RPMI8226 (cell line): ENCODE measurements at places on chromosomes 3 and 15.

GRCh38 chr3:192373032-192373431, 354.3 kb downstream of the FGF12 start:
- no peak for DNase-seq

DNA sequence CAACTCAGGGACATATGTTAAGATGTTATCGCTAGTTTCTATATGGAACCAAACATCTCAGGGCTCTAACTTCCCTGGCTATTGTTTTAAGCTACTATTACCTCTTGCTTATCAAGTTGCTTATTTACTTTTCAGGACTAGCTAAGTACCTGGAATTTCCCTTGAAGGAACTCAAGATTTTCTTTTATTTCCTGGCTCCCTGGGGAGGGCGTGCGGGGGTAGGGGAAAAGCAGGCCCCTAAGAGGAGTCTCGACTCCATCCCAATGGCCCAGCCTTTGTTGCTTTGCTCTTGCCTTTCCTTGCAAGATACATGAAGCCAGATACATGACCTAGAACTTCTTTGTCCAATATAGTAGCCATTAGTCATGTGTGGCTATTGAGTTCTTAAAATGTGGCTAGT, 76.9 kb upstream of the STXBP5L start:
- DNase-seq: no peak

DNA sequence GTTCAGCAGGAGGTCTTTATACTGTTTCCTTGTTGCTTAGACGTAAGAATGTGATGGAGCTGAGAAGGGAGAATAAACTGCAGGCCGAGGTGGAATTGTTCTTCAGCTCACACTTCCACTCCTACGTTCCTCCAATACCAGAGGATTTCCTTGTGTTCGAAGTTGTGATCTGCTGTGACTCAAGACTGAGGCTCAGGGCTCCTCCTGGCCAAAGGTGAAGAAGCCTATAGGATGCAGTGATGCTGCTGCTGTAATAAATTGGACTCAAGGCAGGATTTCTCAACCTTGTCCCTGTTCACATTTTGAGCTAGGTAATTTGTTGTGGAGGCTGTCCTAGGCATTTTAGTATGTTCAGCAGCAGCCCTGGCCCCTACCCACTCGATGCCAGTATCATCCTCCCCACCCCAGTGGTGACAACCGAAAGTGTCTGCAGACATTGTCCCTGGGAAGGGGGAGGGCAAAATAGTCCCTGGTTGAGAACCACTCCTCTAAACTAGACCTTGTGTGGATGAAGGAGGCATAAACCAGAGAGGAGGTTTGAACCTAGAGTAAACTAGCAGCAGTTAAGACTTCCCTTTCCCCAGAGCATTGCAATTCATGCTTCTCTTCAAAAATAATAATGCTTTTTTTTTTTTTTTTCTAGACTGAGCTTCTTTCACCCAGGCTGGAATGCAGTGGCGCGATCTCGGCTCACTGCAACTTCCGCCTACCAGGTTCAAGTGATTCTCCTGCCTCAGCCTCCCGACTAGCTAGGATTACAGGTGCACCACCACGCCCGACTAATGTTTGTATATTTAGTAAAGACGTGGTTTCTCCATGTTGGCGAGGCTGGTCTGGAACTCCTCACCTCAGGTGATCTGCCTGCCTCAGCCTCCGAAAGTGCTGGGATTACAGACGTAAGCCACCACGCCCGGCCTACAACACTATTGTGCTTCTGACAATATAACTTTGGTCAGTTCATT, 11.1 kb downstream of the RAP2B start:
- DNase-seq: no peak

GRCh38 chr3:146575636-146576035, 29.5 kb downstream of the PLSCR5 start:
- DNase-seq: no peak

DNA sequence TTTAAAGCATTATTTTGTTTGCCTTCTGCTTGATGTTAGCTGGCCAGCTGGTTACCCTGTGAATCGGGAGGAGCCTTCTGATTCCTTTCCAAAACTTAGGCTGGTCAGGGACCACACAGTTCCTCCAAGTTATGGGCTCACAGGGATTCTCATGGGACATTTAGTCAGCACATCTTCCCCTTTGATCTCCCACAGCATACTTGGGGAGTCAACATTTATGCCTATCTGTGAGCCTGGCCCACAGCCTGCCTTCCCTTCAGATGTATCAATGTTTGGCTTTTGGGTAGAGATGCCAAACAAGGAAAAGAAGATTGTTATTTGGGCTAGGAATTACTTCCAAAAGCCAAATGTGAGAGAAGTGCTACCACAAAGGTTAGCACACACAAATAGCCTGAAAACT, 32.6 kb upstream of the DCP1A start:
- no peak for DNase-seq

- DNase-seq: peak; percentile 77
Observed at GRCh38 chr3:180278583-180279188, 241.9 kb upstream of the PEX5L start.

DNA sequence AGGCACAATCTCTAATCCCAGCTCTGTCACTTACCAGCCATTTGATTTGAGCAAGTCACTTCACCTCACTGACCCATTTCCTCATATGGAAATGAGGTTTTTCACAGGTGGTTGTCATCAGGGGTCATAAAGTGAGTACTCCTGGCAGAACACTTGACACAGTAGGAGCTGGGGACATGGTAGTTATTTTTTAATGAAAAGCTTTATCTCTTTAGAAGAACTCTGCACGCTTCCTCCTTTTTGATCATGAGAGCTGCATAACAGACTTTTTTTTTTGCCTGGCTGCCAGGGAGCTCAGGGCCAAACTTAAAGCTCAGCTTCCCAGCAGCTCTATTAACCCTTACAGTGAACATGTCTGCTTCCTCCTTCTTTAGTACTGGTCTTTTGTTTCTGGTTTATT, 8.4 kb downstream of the VWA5B2 start:
- DNase-seq: no peak

- no peak for DNase-seq
Observed at GRCh38 chr15:62752657-62753517, 289.7 kb upstream of the TPM1 start.

- DNase-seq: peak; percentile 52
Observed at GRCh38 chr3:123489400-123490004, 40.6 kb upstream of the ADCY5 start.

DNA sequence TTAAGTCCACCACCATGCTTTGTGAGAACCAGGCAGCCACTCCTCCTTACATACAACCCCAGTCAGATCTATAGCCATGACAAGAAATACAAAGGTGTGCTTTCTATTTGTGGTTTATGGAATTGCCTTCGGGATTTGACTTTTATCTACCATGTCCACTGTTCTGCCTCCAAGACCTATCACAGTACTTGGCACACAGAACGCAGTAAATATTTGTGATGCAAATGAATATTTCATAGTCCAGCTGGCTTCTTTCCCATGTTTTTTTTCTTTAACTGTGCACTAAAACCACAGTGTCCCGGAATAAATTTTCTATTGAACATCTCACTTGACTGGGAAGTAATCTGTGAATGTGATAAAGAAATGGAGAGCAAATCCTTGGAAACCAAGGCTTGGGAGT, 314.7 kb downstream of the RORA start:
- no peak for DNase-seq

DNA sequence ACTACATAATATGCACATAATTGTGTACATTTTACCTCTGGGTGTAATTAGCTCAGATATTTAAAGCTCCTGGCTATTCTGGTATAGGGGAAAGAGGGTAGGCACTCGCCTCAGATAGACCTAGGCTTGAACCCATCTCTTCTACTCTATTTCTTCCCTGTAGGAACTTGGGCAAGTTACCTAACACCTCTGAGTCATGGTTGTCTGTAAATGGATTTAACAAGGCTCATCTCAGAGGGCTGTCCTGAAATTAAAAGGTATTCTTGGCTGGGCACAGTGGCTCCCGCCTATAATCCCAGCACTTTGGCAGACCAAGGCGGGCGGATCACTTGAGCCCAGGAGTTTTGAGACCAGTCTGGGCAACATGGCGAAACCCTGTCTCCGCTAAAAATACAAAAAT, 30.7 kb downstream of the NANOGP8 start:
- DNase-seq: no peak

DNA sequence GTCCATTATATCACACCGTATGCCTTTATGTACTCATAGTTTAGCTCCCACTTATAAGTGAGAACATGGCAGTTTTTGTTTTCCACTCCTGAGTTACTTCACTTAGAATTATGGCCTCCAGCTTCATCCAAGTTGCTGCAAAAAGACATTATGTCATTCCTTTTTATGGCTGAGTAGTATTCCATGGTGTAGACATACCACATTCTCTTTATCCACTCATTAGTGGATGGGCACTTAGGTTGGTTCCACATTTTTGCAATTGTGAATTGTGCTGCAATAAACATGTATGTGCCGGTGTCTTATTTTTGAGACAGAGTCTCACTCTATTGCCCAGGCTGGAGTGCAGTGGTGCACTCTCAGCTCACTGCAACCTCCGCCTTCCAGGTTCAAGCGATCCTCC, 74.1 kb upstream of the IQSEC1 start:
- DNase-seq: no peak

DNA sequence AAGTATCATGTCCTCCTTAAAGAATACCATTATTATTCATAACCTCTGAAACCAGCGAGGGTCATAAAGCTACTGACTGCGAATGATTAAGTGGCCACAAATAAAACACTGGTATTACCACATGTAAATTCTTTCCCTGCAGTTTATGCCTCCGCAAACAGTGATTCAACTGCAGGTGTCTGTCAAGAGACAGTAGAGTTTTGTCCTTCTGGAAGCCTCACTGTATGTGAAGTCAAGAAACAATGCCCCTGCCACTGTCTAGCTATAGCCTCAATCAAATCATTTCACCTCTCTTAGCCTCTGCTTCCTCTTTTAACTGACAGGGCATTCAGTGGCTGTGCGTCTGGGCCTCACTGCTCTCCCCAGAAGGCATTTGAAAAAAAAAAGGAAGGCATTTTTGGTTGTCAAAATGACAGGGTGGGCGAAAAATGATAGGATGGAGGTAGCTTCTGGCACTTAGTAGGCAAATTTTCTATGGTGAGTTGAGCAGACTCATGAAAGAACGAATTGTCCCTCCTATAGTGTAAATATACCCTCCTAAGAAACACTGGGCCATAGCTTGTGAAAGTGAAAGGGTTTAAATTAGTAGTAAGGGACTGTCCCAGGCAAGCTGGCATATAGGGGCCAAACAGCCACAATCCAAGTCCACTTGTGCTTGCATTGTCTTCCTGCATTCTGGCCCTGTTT, 66.7 kb downstream of the FILIP1L start:
- peak; percentile 75 for DNase-seq

DNA sequence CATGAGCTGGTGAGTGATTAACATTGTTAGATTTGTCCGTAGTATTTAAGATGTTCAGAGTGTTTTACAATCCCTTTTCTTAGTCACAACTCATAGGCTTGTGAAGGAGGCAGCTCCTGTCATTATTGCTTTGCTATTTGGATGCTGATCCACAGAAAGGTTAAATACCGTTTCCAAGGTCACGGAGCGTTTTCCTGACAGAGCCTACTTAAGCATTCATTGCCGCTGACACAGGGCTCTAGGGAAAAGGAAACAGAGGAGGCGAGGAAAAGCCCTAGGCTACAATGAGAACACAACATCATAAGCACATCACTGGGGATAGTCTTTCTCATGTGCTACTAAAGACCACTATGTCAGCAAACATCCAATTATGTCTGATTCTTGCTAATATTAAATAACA, 38.5 kb upstream of the CPB1 start:
- DNase-seq: no peak

GRCh38 chr15:36666228-36666905, 86.9 kb downstream of the CDIN1 start:
- DNase-seq: no peak

DNA sequence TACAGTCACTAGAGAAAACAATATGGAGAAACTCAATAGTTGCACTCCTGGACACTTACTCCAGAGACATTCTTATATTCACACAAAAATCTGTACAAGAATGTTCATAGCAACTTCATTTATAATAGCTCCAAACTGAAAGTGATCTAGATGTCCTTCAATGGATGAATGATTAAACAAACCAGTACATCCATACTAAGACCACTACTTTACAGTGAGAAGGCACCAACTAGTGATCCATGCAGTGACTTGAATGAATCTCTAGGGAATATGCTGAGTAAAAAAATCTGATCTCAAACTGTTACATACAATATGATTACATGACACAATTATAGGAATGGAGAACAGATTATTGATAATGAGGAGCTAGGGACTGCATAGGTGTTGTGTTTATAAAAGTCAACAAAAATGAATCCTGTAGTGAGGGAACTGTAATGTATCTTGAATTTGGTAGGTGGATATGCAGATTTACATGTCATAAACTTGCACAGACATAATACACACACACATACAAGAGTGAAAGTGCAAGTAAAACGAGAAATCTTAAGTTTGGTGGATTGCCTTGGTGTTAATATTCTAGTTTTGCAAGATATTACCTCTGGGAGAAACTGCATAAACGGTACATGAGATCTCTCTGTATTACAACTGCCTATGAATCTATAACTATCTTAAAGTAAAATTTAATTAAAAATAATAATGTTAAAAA, 85.7 kb downstream of the SPATA16 start:
- no peak for DNase-seq

GRCh38 chr3:188060840-188061544, 93.0 kb upstream of the LPP start:
- DNase-seq: peak; percentile 19

- DNase-seq: peak; percentile 44
Observed at GRCh38 chr3:124586126-124587052, 143.9 kb upstream of the UMPS start.

- DNase-seq: no peak
Observed at GRCh38 chr3:9332250-9333030, 30.4 kb upstream of the THUMPD3 start.

- DNase-seq: no peak
Observed at GRCh38 chr15:100760357-100760903, 119.2 kb upstream of the ALDH1A3 start.

DNA sequence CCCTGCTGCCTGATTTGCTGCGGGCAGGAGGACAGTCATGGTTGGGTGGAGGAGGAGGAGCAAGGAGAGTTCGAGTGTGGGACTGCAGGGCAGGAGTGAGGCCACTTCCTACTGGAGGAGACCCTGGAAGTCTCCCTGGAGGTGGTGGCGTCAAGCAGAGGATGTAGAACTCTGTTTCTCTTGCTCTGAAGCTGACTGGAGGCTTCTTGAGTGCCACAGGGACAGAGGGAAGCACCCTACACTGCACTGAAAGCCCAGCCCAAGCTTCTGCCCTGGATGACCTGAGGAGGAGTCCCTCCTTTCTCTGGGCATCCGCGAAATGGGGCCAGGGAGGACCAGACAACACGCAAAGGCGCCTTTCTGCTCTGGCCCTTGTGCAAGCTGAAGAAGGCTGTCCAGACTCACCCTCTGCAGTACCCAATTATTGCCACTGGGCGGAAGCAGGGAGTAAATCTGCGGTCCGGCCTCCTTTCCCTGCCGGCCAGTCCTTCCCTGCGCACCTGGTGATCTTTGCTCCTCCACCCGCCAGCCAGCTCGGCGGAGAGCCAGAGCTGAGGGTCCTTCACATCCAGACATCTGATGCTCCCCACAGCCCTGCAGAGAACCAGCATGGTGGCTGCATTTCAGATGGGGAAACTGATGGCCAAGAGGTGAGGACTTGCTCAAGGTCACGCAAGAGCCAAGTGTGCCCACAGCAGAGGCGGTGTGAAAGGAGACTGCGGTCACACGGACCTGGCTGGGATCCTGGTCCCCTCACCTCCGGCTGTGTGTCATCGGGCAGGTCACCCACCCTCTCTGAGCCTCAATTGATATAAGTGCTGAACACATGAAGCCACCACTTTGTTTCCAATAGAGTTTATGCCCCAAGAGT, 207.1 kb downstream of the TBC1D2B start:
- peak; percentile 83 for DNase-seq
